ENCODE measurements at places on chromosomes 6 and 20. TPM values are rescaled to one million over a fixed set of nuclear protein-coding genes. Genes with fewer than 3 reads are reported as not detected.

SLC17A9 gene
- total RNA-seq = 3.8 TPM

GINS1 gene
- total RNA-seq = 0.28 TPM

HLA-DQA1 gene
- 9.5 TPM for total RNA-seq

PGC gene
- not detected for total RNA-seq

SEL1L2 gene
- not detected for total RNA-seq

EYS gene
- not detected for total RNA-seq

- H3K4me3 ChIP-seq = no peak overlapping the region
- no peak overlapping the region for H3K27ac ChIP-seq
- H3K4me1 ChIP-seq = no peaks in the 10 kb centered on the region
- no peaks in the 10 kb centered on the region for H3K36me3 ChIP-seq
Observed at GRCh38 chr6:124688369-124688768, 273.9 kb upstream of the RNF217 start.

- H3K27ac ChIP-seq = no peak overlapping the region
- no peaks in the 10 kb centered on the region for H3K36me3 ChIP-seq
- DNase-seq = no peak
Observed at GRCh38 chr6:139159016-139159415, 24.1 kb downstream of the HECA start.

DNA sequence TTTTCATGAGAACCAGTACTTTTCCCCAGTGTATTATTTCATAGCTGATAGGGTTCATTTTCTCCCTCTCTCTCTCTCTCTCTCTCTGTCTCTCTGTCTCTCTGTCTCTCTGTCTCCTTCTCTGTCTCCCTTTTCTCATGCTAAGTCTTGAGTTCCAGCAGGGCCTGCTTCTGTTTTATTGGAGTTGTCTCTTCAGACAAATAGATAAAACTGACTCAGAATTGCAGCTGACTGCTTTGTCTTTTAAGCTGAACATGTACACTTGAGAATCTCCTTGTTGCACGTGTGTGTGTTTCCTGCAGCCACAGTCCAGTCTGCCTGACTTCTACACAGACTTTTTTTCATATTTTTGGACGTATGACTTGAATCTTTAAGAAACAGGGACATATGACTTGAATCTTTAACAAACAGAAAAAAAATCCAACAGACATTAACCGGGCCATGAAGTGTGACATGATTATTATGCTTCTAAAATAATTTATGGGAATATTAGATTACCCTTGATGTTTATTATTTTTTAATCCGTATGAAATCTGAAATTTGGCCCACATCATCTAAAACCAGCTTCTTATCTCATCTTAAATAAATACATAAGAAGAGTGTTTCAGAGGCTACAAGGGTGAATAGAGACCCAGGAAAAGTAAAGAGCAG is 71.5 kb downstream of the JAG1 start:
- no peaks in the 10 kb centered on the region for H3K36me3 ChIP-seq
- H3K4me1 ChIP-seq = no peaks in the 10 kb centered on the region
- no peak for DNase-seq
- H3K4me3 ChIP-seq = no peak overlapping the region

DNA sequence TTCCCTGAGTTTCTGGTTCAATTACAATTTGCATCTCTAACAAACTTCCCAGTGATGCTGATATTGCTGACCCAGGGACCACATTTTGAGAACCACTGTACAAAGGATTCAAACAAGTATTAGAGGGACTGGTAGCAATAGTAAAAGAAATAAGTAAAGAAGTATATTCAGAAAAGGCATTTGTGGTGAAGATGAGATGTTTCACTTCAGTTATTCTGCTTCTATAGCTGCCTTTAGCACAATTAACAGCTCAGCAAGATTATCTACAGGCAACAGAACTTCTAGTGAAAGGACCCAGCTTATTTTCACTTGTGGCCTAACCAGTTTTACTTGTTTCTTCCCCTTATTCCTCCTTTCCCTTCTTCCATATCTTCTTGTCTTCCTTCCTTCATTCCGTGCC is 149.4 kb downstream of the PHF3 start:
- H3K27ac ChIP-seq = no peak overlapping the region
- no peak overlapping the region for H3K4me3 ChIP-seq
- DNase-seq = no peak

GRCh38 chr6:1913577-1913976 is 303.9 kb downstream of the FOXC1 start:
- no peak overlapping the region for H3K4me3 ChIP-seq
- no peaks in the 10 kb centered on the region for H3K27me3 ChIP-seq
- no peaks in the 10 kb centered on the region for H3K36me3 ChIP-seq
- H3K4me1 ChIP-seq = no peaks in the 10 kb centered on the region
- no peak for DNase-seq

DNA sequence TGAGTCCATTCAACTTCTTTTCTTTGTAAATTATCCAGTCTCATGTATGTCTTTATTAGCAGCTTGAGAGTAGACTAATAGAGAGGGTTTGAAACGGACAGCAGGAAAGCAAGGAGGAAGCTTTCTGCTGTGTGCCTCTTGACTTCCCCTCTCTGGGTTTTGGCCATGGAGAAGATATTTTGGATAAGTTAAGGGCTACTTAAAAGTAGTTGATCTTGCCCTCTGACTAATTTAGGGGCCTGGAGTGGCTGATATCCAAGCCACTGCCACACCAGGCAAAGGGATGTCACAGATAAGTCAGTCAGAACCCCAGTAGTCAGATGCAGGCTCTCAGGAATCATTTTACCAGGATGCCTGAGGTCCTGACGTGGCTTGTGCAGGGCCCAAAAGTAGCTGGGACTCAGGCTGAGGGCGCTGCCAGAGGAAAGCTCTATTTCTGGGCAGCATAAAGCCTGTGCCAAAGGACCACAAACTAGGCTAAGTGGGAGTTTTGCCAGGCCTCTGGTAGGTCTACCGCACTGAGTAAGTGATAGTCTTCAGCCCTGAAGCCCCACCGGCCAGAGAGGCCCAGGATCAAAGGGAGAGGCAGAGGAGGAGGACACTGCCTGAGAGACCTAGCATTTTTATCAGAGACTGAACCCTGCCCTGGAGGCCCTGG is 41.6 kb upstream of the IYD start:
- H3K27ac ChIP-seq = no peak overlapping the region
- no peaks in the 10 kb centered on the region for H3K36me3 ChIP-seq
- DNase-seq = no peak
- H3K4me3 ChIP-seq = no peak overlapping the region
- no peaks in the 10 kb centered on the region for H3K4me1 ChIP-seq

- peaks cover 7% of the 10 kb centered on the region for H3K36me3 ChIP-seq
- H3K4me1 ChIP-seq = peaks cover 10% of the 10 kb centered on the region
- no peak overlapping the region for H3K4me3 ChIP-seq
- no peak for DNase-seq
Observed at GRCh38 chr20:34579979-34580940, 21.7 kb downstream of the MAP1LC3A start.

DNA sequence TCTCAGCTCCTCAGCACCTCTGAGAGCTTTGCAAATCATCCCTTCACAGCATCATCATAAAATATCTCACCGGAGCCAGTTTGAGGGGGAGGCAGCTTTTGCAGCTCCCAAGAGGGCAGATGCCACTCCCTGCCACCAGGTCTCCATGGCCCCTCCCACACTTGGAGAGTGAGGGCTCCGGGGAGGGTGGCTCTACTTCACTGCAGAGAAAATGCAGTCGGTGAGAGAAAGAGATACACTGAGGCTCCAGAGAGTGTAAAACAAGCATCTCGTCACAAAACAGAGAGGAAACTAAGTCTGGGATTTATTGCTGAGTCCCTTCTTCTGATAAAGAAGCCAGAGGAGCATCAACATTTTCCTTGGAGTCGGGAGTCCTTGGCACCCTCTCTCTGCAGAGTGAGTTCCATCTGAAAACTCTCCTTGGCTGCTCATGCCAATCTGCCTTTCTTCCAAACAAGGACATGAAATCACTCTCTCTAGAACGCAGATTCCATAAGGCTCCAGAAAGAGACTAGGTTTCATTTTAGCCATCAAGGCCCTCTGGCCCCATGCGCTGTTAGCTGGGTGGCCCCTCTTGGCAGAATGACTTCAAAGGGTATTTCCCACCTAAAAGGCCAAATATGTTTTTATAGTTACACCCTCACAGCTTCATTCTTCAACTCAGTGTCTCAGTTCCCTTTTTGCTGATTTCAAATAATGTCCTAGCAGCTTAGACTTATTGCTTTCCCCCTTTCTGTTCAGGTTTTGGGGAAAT is 70.6 kb upstream of the F13A1 start:
- H3K27me3 ChIP-seq = no peaks in the 10 kb centered on the region
- DNase-seq = no peak
- no peaks in the 10 kb centered on the region for H3K4me1 ChIP-seq
- no peak overlapping the region for H3K4me3 ChIP-seq
- no peak overlapping the region for H3K27ac ChIP-seq

- no peak overlapping the region for H3K4me3 ChIP-seq
- no peak for DNase-seq
- no peak overlapping the region for H3K27ac ChIP-seq
- no peaks in the 10 kb centered on the region for H3K27me3 ChIP-seq
Observed at GRCh38 chr20:16541226-16541625, 32.0 kb downstream of the KIF16B start.

DNA sequence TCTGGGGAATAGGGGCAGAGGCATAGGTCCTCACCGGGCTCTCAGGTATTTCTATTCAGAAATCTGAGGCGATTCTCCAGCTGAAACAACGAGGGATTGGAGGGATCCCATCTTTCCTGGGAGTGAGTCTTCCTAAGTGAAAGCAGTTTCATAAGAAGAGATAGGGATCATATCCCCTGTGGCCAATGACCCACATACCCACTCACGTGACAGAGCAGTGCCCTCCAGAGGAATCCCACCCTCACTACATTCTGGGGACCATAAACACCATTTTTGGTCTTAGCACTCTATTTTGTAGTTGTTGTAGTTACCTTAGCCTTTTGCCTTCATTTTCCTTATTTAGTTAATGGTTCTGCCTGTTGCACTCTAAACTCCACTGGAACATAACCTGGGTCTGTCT is 121.1 kb downstream of the GPR63 start:
- no peaks in the 10 kb centered on the region for H3K36me3 ChIP-seq
- DNase-seq = no peak
- H3K27ac ChIP-seq = no peak overlapping the region
- no peaks in the 10 kb centered on the region for H3K4me1 ChIP-seq
- H3K4me3 ChIP-seq = no peak overlapping the region

- peaks cover 28% of the 10 kb centered on the region for H3K4me1 ChIP-seq
- H3K27ac ChIP-seq = peak overlapping the region; percentile 88
- H3K27me3 ChIP-seq = no peaks in the 10 kb centered on the region
- no peaks in the 10 kb centered on the region for H3K36me3 ChIP-seq
- H3K4me3 ChIP-seq = peak overlapping the region; percentile 95
Observed at GRCh38 chr6:105402090-105402938, 568 bp downstream of the PREP start.

GRCh38 chr6:106152952-106153351 is 66.8 kb downstream of the PRDM1 start:
- H3K27ac ChIP-seq = no peak overlapping the region
- H3K4me1 ChIP-seq = no peaks in the 10 kb centered on the region
- no peak for DNase-seq
- no peaks in the 10 kb centered on the region for H3K27me3 ChIP-seq
- H3K4me3 ChIP-seq = no peak overlapping the region
- H3K36me3 ChIP-seq = no peaks in the 10 kb centered on the region

DNA sequence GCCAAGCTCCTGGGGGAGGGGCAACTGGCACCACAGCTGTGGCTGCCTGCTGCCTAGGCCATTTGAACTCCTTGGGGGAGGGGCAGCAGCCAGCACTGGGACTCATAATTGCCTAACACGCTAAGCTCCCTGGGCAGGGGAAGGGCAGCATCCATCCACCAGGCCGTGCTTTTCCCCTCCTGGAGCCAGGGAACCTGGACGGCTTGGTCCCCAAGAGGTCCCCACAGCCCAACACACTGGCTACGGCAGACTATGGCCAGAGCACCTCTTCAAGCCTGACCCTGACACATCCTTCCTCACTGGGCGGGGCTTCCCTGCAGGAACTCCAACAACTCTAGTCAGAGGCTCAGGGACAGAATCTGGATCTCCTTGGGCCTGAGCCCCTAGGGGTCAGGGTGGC is 269.4 kb downstream of the RNF144B start:
- DNase-seq = no peak
- no peak overlapping the region for H3K27ac ChIP-seq
- H3K4me3 ChIP-seq = no peak overlapping the region
- no peaks in the 10 kb centered on the region for H3K36me3 ChIP-seq

DNA sequence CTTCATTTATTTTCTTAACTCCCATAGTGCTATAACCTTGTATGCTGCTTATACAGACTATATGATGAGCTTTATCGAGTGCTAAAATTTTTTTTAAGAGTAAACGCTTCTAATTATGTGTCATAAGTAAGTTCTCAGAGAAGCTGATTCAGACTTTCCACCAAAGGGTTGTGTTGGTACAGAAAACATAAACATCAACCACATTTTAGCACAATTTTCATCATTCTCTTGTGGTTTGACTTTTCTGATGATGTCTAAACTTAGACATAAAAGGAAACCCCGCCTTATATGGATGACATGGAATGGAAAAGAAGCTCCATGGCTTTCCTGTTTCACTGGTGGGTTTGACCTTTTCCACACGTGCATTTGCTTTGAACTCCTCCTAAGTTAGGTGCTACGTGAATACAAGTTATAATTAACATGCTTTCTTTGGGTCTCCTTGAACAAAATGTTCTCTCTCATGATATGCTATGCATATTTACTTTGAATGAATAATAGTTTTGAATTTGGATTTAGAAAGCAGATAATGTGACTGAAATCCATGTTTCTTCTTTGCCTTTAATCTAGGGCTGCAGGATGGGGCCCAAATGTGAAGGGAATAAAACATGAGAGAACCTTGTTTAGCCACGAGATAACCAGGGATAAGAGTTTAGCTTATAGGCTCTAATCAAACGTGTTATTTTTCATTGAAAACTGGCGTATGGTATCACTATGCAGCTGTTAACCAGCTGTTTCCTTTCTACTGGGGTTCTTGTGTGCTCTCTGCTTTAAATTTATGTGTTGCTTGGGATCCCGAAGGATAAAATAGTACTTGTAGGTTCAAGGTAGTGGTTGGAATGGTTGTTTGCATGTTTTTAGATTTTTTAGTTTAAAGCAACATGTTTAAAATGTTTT is 127.1 kb upstream of the AHI1 start:
- H3K4me3 ChIP-seq = no peak overlapping the region
- no peak for DNase-seq
- H3K27ac ChIP-seq = no peak overlapping the region
- H3K4me1 ChIP-seq = no peaks in the 10 kb centered on the region
- no peaks in the 10 kb centered on the region for H3K36me3 ChIP-seq

DNA sequence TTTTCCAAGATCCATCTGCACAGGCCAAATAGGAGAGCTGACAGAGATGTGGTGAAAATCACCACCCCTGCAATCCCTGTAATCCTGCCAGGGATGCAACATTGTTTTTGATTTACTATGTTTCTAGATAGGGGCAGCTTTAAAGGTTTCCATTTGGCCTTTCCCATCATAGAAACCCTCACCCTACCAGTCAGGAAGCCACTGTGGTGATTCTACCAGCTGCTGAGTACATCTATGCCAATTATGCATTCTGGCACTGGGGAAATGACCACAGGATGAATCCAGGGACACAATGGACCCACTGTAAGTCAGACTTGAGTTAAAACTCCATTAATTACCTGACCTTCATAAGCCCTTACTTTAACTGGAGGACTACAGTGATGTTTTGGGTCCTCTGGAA is 130.4 kb downstream of the TNFRSF21 start:
- no peak overlapping the region for H3K27ac ChIP-seq
- no peak overlapping the region for H3K4me3 ChIP-seq
- H3K27me3 ChIP-seq = no peaks in the 10 kb centered on the region
- no peaks in the 10 kb centered on the region for H3K36me3 ChIP-seq

GRCh38 chr6:119862719-119863118 is 513.2 kb upstream of the MAN1A1 start:
- no peak for DNase-seq
- H3K4me1 ChIP-seq = no peaks in the 10 kb centered on the region
- H3K36me3 ChIP-seq = no peaks in the 10 kb centered on the region
- H3K27ac ChIP-seq = no peak overlapping the region
- H3K27me3 ChIP-seq = no peaks in the 10 kb centered on the region

Measured in sigmoid colon (tissue), 7 donors.